ENCODE measurements at places on chromosomes 2 and 18.

GRCh38 chr2:230903231-230904150 lies 21.6 kb downstream of the GPR55 start:
- DNase-seq: no peak

DNA sequence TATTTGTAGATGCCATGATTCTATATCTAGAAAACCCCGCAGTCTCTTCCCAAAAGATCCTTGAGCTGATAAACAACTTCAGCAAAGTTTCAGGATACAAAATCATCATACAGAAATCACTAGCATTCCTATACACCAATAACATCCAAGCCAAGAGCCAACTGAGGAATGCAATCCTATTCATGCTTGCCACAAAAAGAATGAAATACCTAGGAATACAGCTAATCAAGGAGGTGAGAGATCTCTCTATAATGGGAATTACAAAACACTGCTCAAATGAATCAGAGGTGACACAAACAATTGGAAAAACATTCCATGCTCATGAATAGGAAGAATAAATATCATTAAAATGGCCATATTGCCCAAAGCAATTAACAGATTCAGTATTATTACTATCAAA lies 551.4 kb upstream of the SLC39A10 start:
- DNase-seq: no peak

DNA sequence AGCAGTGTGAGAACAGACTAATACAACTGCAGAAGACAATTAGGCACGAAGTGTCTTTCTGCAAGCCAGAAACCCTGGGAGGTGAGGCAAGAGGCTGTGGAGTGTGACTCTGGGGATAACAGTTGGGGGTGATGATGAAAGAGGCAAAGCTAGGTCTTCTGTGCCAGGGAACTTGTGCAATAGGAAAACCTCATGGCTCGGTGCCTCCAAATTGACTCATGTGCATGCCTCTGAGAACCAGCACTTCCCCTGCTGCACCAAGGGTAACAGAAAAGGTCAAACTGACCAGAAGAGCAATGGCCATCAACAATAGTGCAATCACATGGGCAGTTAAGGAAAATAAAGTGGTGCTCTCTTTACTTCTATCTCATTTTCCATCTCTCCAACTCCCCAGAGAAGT lies 136.4 kb downstream of the SCG2 start:
- DNase-seq: no peak

DNA sequence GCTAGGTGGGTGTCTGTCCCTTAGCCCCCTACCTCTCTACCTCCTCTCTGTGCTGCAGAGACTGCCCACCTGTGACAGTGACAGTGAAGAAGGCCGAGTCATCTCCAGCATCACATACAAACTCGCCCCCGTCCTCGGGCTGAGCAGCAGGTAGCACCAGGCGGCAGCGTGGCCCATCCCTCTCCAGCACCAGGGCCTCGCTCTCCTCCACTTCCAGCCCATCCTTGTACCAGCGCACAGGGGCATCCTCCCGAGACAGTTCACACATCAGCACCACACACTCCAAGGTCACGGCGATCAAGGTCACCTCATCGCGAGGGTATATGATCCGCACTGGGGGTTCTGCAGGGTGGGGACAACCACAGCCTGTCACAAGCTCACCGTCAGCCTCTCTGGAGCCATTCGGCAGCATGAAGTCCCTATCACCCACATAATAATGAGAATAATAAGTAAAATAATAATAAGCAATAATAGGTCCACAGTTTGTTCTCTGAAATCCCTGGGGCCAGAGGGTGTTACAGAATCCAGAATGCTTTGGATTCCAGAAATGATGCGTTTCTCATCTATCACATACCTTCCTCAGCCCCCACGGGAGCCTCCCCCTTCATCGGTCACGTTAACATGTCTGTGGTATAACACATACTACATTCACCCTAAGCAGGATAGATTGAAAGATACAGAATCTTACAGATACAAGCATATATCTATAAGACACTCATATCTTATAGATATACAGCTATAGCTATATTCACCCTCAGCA lies 12.0 kb downstream of the OBSL1 start:
- no peak for DNase-seq

DNA sequence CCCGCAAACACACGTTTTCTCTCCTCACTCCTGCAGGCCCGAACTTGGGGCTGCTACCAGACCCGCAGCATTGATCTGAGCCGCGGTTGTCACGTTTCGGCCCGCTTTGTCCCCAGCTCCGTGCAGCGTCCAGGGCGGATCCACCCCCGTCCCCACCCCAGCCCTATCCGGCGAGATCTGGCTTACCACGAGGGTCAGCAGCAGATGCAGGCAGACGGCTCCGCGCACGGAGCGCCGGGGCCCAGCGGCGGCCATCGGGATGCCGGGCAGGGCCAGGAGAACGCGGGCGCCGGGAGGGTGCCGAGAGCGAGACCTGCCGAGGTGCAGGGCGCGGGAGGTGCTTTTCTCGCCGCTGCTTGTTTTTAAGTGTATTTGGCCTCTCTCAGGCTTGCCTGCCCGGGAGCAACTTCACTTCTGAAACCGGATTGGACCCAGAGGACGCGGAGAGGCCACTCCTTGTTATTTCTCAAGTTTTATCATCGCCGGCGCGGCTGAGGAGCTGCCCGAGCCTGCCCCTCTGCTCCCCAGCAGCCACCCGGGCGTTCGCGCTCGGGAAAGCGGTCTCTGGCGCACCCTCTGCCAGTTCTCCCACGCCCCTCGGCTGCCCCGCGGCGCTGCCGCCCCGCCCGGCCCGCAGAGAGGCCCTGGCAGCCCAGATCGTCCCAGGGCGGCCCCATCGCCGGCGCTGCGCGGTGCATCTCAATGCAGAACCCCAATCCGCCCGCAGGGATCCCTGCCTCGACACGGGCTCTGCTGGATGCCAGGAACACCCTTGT lies at the start of gene DSC3:
Gene DSC3 (minus strand): TSS at position 337 of the 776 bp plus-strand sequence. CDS start 82 bp downstream, at position 255.
- no peak for DNase-seq

- no peak for DNase-seq
Observed at GRCh38 chr2:8847400-8847799, 10.0 kb upstream of the KIDINS220 start.

GRCh38 chr2:49948091-49948490 lies 793.8 kb upstream of the FSHR start:
- DNase-seq: no peak

DNA sequence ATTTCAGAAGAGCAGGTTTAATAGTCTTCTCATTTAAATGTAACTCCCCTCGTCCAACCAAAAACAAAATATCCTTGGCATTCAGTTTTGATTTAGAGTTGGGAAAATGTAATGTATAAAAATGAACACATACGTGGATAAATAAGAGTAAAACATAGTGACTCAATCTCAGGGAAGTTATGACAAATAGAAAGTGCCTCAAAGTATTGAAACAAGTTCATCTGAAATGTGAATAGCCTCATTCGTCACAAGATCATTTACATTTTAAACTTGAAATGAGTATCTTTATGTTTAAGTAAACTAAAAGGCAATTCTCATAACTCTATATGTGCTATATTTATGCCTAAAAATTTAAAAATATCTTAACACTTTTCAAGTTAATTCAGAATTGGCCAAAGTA lies 122.2 kb upstream of the SMAD7 start:
- DNase-seq: no peak

GRCh38 chr2:42724886-42725285 lies 39.0 kb downstream of the OXER1 start:
- no peak for DNase-seq

DNA sequence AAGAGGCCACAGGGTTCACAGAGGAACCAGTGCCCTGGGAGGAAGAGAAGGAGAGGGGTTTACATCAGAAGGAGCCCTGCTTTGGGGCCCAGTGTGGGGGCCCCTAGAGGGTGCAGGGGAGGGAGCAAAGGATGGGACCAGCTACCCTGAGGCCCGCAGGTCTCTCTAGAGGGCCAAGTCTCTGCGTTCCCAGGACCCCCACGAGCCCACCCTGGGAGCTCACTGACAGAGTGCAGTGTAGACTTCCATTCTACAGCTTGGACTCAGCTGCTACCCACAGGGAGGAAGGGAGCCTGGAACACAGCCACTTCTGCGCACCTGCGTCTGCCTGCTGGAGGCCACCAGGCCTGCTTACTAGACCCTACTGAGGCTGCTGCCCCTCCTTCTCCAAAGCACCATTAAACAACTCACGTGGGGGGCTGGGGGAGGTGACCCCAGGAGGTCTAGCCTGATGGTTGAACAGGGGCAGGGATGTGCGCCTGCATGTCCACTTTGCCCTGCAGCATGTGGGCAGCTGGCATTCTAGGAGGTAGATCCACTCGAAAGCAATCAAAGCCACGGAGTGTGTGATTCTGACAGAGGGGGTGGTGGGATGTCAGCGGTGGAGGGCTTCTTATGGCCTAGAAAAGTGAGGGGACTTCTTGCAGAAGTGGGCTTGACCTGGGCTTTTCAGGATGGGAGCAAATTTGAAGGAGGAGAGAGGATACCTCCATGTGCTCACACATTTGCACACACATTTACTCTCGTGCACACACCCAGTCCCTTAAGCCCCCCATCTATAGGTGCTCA lies 90.2 kb downstream of the ZFP36L2 start:
- no peak for DNase-seq

DNA sequence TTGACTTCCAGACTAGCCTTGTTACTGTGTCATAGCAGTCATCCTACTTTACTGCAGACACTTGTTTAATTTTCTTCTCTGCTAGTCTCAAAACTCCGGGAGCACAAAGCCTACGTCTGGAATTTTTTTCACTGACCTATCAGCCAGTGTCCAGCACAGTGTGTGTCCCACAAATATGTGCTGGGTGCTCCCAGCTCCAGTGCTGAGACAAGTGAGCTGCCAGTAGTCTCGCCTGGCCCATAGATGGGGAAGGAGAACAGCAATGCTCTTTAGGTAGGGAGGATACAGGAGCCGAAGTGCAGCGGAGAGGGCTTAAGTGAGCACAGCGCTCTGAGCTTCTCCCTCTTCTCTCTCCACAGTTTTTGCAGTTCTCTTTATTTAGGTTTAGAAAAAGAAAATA lies 34.0 kb downstream of the ARHGAP28 start:
- DNase-seq: no peak

GRCh38 chr2:71455011-71455740 lies 1.8 kb downstream of the DYSF start:
- no peak for DNase-seq

DNA sequence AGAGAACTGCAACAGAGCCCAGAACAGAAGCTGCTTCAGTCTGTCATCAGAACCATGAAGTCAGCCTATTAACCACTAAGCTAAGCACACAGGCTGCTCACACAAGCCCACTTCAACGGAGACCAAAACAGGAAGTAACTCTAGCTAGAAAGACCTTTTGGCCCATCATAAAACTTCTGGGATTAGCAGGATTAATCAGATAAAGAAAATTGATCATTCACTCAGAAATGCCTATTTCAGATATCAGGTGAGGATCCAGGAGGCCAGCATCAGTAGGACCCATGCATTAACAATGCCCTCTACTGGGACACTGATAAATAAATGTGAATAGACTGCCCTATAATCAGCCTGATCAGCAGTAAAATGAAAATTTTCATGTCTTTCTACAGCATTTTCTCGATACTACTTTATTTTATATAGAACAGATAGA lies 101.4 kb downstream of the WDPCP start:
- DNase-seq: no peak

DNA sequence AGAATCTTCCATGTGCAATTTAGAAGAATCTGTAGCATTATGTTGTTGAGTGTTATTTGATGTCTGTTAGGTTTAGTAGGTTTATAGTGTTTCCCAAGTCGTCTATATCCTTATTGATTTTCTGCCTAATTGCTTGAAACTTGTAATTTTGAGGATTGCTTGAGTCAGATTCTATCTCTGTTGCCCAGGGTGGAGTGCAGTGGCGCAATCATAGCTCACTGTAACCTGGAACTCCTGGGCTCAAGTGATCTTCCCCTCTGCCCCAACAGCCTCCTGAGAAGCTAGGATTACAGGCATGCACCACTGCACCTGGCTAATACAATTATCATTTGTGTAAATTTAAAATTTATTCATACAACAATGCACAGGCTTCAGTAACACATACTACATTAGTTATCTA lies 3.1 kb upstream of the TCF23 start:
- DNase-seq: no peak

- DNase-seq: no peak
Observed at GRCh38 chr2:78416625-78417300, 608.7 kb upstream of the REG3G start.

- DNase-seq: no peak
Observed at GRCh38 chr2:19772981-19773380, 128.8 kb downstream of the TTC32 start.

- no peak for DNase-seq
Observed at GRCh38 chr2:169862816-169863215, 35.6 kb downstream of the UBR3 start.

DNA sequence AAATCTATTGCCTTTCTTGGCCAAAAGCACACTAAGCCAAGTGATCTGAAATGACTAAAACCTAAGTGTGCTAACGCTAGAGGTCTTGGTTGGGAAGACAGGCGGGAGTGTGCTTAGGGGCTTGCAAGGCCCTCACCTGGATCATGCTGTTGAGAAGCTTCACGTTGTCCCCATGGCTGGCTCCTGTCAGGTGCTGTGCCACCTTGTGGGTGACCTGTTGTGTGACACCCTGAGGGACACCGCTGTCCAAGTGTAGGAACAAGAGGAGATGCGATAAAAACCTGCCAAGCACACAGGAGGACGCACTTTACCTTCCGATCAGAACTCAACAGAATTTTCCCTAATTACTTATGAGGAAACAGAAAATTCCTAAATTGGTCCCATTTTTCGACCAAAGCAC lies 50.8 kb downstream of the EPG5 start:
- DNase-seq: no peak

DNA sequence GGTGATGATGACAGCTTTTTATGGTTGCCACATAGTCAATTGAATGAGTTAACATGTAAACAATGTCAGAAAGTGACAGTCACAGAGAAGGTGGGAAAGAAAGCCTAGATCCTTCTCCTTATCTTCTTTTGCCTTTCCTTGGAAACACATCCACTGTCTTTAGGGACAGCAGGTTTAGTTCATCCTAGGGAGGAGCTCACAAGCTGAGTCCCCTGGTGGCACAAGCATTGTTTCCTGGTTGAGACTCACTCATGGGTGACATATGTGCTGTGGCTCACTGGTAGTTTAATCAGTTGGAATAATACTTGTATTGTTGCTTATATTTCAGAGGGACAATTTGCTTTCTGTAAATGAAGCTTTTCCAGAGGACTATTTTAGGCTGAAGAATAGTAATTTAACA lies 598.5 kb downstream of the CNTNAP5 start:
- DNase-seq: no peak

GRCh38 chr2:181657379-181657778 lies 474 bp upstream of the CERKL start:
- DNase-seq: no peak

DNA sequence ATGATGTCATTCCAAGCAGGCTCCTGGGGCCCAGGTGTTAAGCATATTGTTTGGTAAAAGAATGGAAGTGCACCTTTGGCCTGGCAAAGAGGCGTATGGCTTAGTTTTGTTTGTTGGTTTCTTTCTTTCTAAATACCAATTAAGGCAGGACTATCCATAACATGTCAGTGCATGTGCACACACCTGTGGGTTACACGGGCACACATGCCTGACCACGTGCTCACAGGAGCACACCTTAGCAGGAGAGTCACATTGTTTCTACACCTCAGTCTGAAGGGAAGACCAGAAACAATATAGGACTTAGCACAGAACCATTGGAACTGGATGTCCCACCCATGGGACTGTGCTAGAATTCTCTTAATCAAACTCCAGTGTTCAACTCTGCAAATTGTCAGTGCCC lies 127.8 kb downstream of the FBXO15 start:
- DNase-seq: no peak

GRCh38 chr2:235639428-235639773 lies 145.6 kb downstream of the AGAP1 start:
- DNase-seq: peak; percentile 50

GRCh38 chr18:54734059-54734458 lies 94.2 kb upstream of the RAB27B start:
- no peak for DNase-seq
